ENCODE measurements at places on chromosomes 5 and 9. TPM values are rescaled to one million over a fixed set of nuclear protein-coding genes. Genes with fewer than 3 reads are reported as not detected.

PCDHB7 gene
- total RNA-seq: not detected

PCDHAC1 gene
- total RNA-seq: 1.5 TPM

DNAJC25 gene
- total RNA-seq: 12.0 TPM

ADAMTS6 gene
- 0.15 TPM for total RNA-seq

ZNF346 gene
- 10.7 TPM for total RNA-seq

SLC36A2 gene
- total RNA-seq: not detected

CNTNAP3B gene
- total RNA-seq: 10.3 TPM

P4HA2 gene
- 56.5 TPM for total RNA-seq

SPEF2 gene
- total RNA-seq: 2.0 TPM

PCDHGA9 gene
- total RNA-seq: 0.05 TPM

PIP5K1B gene
- total RNA-seq: not detected

NTNG2 gene
- total RNA-seq: 0.57 TPM

GRM6 gene
- not detected for total RNA-seq

SLC25A2 gene
- not detected for total RNA-seq

PDGFRB gene
- total RNA-seq: 0.22 TPM

EMB gene
- total RNA-seq: 7.2 TPM

MYOT gene
- total RNA-seq: 0.21 TPM

ZBTB34 gene
- 3.9 TPM for total RNA-seq

SEMA6A gene
- 0.15 TPM for total RNA-seq

SPATA31C1 gene
- not detected for total RNA-seq

ASTN2 gene
- total RNA-seq: 4.4 TPM

Measured in A549 treated with dexamethasone at 1 μM for 4 hours (cell line).